Activated T-helper 17 cell treated with anti-CD3 and anti-CD28 coated beads, Interleukin-2, amount 50 U/mL, for 72 hours (primary cell): ENCODE measurements at places on chromosomes 5 and 9. TPM values are rescaled to one million over a fixed set of nuclear protein-coding genes. Genes with fewer than 3 reads are reported as not detected.

ARSK gene
- 7.4 TPM for total RNA-seq

GRCh38 chr5:5318426-5319190, 103.9 kb upstream of the ICE1 start:
- H3K36me3 ChIP-seq = no peaks in the 10 kb centered on the region
- no peak overlapping the region for H3K27ac ChIP-seq
- no peaks in the 10 kb centered on the region for H3K27me3 ChIP-seq
- no peaks in the 10 kb centered on the region for H3K4me1 ChIP-seq

DNA sequence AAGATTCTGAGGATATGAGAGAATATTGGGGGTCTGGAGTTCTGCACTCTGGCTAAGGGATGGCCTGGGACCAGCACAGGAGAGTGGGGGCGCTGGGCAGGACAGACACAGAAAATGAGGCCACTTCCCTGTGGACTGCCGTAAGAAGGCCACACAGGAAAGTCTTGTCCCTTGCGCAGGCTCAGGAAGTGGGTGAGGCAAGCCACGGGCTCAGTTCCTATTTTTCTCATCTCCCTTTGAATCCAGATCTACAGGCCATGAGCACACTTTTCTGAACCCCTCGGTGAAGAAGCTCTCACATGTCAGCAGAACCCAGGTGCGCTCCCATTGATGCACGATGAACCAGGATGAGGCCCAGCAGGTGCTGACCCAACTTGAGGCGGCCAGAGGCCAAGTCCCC, 207.4 kb downstream of the AGTPBP1 start:
- no peaks in the 10 kb centered on the region for H3K27me3 ChIP-seq
- H3K4me3 ChIP-seq = no peak overlapping the region
- no peak for ATAC-seq

DNA sequence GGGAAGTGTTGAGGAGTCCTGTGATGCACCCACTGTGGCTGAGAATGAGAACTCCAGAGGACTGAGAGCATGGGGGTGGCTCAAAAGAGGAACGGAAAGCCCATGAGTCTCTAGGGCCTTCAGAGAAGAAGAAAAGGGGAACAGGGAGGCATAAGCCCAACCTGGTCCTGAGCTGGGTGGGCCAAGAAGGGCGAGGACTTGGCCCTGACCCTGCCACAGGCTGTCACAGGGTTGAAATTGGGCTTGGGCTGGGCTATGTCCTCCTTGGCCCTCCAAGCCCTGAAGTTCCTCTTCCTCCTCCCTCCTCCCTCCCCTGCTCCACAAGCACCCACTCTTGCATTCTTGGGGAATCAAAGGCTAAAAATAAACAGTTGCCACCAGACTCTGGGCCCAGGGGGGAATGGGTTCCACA, 49.3 kb upstream of the PPARGC1B start:
- H3K27me3 ChIP-seq = peaks cover 32% of the 10 kb centered on the region
- no peak for ATAC-seq
- no peak overlapping the region for H3K4me3 ChIP-seq

DNA sequence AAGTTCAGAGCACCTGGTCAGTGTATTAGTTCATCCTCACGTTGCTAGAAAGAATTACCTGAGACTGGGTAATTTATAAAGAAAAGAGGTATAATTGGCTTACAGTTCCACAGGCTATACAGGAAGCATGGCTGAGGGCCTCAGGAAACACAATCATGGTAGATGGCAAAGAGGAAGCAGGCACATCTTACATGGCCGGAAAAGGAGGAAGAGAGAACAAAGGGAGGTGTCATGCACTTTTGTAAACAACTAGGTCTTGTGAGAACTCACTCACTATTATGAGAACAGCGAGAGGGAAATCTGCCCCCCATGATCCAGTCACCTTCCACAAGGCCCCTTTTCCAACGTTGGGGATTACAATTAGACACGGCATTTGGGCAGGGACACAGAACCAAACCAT, 28.8 kb upstream of the CAVIN4 start:
- no peak for ATAC-seq
- no peaks in the 10 kb centered on the region for H3K27me3 ChIP-seq
- no peaks in the 10 kb centered on the region for H3K36me3 ChIP-seq
- H3K4me3 ChIP-seq = no peak overlapping the region
- no peak overlapping the region for H3K27ac ChIP-seq

GRCh38 chr5:148956477-148957385, 106.1 kb downstream of the SH3TC2 start:
- H3K27me3 ChIP-seq = peaks cover 8% of the 10 kb centered on the region
- no peaks in the 10 kb centered on the region for H3K4me1 ChIP-seq
- no peaks in the 10 kb centered on the region for H3K36me3 ChIP-seq
- ATAC-seq = no peak

DNA sequence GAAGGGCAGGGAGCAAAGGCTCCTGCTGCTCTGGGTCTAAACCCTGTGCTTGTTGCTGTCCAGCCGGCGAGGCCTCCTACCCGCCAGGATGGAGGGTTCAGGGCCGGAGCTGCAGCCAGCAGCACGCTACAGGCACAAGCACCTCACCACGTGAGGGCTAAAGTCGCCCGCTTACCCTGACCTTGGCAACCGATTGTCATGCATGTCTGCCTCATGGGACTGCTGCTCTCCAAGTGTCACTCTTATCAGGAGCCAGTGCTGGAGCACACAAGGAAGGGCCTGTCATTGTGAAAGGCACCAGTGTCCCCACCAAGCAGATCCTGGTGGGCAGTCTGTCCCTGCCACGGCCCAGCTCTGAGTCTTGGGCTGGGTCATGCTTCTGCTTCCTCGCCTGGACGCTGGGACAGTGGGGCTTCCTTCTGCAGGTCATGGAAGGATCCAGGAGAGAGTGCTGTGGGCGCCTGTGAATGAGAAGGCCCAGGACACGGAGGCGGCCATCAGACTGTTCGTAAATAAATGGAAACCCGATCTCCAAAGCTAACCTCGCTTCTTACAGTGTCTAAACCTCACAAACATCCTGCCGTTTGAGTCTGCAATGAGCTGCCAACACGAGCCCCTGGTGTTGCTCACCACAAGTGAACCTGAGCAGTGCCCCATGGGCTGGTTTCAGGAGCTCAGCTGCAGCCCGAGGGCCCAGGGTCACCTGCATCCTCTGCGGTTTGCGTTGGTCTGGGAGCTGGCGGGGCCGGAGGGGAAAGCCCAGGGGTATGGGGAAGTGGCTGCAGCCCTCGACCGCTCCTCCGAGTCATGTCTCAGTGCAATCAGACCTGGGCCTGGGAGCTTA, 58.2 kb upstream of the RXRA start:
- no peak overlapping the region for H3K27ac ChIP-seq
- H3K4me3 ChIP-seq = no peak overlapping the region
- peaks cover 16% of the 10 kb centered on the region for H3K27me3 ChIP-seq
- H3K4me1 ChIP-seq = no peaks in the 10 kb centered on the region

DNA sequence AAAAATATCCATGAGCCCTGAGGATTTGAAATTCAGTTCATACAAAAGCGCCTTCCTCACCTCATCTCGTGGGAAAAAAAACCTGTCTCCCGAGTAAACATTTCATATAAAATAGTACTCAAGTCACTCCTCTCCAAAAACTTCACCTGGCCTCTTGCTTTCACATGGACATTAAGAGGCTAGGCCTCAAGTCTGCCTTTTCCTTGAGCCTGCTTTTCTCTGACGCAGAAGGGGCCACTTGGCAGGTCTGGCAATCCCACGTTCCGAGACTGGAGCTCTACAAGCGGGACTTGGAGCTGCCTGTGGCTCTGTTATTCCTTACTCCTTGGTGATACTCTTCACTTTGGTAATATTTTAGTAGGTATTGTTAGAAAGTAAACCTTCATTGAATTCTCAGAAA, 26.9 kb upstream of the CKS2 start:
- H3K27me3 ChIP-seq = no peaks in the 10 kb centered on the region
- no peaks in the 10 kb centered on the region for H3K36me3 ChIP-seq
- H3K4me1 ChIP-seq = no peaks in the 10 kb centered on the region
- no peak for ATAC-seq
- H3K4me3 ChIP-seq = no peak overlapping the region
